ENCODE measurements at places on chromosomes 3 and 15. TPM values are rescaled to one million over a fixed set of nuclear protein-coding genes. Genes with fewer than 3 reads are reported as not detected.

The SMCO1 gene
- polyA plus RNA-seq = not detected

The RTF1 gene
- 11.9 TPM for polyA plus RNA-seq

GRCh38 chr3:52154135-52155094 lies at the start of gene POC1A:
POC1A (minus strand) TSS chr3:52154423; CDS start chr3:52154372, 51 bp downstream.
- DNase-seq = peak; percentile 91
- peaks cover 15% of the 10 kb centered on the region for H3K4me1 ChIP-seq
- H3K4me3 ChIP-seq = peak within 1 kb of the TSS; percentile 92

DNA sequence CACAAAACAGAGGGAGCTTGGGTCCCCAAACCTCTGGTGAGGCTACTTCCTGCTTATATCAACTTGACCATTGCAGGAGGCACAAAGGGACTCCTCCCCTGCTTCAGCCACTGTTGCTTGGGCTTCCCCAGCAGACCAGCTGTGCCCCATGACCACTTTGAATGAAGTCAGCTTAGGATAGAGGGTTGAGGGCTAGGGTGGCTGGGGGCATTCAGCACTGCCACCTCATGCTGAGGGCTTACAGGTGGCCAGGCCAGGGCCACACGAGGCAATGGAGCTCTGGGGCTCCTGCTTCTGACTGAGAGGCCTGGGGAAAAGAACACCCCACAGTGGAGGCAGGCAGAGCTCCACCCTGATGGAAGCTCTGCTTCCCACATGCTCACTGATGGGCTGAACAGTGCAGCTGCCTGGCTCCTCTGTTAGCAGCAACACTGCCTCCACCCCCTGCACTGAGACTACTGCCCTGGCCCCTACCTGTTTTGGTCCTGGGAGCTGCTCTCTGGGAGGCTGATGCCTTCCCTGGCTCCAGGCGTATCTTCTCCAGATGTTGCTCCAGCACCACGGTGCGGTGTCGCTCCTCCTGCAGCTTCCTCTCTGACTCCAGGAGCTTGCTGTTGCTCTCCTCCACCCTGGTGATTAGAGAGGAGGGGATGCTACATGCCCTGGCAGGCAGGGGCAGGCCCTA lies 10.2 kb upstream of the HHATL start:
- H3K27ac ChIP-seq = no peak overlapping the region
- no peaks in the 10 kb centered on the region for H3K27me3 ChIP-seq
- no peak for DNase-seq
- no peak overlapping the region for H3K4me3 ChIP-seq
- peaks cover 15% of the 10 kb centered on the region for H3K4me1 ChIP-seq
- H3K36me3 ChIP-seq = no peaks in the 10 kb centered on the region

GRCh38 chr3:10511809-10512494 lies 6.6 kb upstream of the ATP2B2 start:
- H3K36me3 ChIP-seq = no peaks in the 10 kb centered on the region
- no peak overlapping the region for H3K4me3 ChIP-seq
- no peaks in the 10 kb centered on the region for H3K4me1 ChIP-seq
- no peak for DNase-seq
- H3K27me3 ChIP-seq = no peaks in the 10 kb centered on the region
- H3K27ac ChIP-seq = no peak overlapping the region

DNA sequence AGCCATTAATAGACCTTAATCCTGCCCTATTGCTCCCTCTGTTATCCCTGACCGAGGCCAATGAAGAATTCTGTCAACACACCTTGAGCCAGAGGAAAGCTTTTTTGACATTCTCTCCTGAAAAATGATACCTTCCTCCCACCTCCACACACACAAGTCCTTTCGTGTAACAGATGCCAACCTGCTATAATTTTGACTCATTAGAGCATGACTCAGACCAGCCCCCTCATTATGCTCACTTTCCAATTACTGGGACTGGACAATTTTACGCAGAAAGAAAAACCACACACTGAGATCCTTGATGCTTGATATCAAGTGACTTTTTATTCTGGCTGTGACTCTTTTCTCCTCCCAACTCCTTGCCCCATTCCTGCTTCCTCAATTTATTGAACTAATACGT lies 50.9 kb downstream of the LSAMP start:
- DNase-seq = no peak
- no peak overlapping the region for H3K4me3 ChIP-seq
- H3K27ac ChIP-seq = no peak overlapping the region
- no peaks in the 10 kb centered on the region for H3K36me3 ChIP-seq
- no peaks in the 10 kb centered on the region for H3K4me1 ChIP-seq

GRCh38 chr15:48962662-48963523 lies 826 bp downstream of the SHC4 start:
- H3K4me3 ChIP-seq = peak overlapping the region; percentile 30
- no peaks in the 10 kb centered on the region for H3K36me3 ChIP-seq
- no peak overlapping the region for H3K27ac ChIP-seq
- H3K27me3 ChIP-seq = peaks cover 21% of the 10 kb centered on the region
- peaks cover 23% of the 10 kb centered on the region for H3K4me1 ChIP-seq
